ENCODE measurements at places on chromosomes 3 and 15.

GRCh38 chr3:177466074-177466473 lies 268.8 kb upstream of the TBL1XR1 start:
- DNase-seq = no peak

DNA sequence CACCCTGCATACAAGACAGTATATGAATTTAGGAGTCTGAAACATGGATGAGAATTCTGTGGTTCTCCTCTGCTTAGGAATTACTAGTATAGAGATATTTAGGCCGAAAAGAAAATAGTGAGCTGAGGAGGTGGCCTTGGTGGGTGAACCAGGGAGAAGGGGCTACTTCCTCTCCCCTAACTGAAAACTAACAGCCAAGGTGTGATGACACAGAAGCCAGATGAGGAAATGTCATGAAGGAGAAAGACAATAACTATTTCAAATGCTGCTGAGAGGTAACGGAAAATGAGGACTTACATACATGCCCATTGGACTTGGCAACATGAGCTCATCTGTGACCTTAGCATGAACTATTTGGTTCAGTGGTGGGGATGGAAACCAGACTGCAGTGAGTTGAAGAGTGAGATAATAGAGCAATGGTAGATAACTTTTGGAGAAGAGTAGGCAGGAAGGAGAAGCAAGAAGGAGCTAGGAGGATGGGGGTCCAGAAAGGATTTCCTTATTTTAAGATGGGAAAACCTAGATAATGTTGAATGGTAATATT lies 114.4 kb upstream of the TSPAN3 start:
- no peak for DNase-seq

GRCh38 chr15:80888846-80889245 lies 100.8 kb downstream of the MESD start:
- no peak for DNase-seq

GRCh38 chr3:173774294-173774693 lies 376.8 kb downstream of the NLGN1 start:
- no peak for DNase-seq

DNA sequence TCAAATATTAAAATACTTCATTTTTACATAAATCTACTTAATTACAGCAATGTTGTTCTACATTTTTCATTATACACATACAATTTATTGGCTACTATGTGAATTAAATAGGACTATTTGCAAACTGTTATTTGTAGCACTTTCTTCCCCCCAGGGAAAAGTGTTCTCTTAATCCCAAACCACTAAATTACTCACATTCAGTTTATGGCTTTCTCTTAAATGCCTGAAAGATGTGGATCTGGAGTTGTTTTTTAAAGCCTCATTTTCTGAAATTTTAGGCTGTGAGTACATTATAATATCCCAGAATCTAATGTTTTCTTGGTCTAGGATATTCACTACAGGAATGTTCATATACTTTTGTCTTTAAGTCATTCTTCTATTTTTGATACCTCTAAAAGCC lies 32.7 kb downstream of the PRTG start:
- no peak for DNase-seq

DNA sequence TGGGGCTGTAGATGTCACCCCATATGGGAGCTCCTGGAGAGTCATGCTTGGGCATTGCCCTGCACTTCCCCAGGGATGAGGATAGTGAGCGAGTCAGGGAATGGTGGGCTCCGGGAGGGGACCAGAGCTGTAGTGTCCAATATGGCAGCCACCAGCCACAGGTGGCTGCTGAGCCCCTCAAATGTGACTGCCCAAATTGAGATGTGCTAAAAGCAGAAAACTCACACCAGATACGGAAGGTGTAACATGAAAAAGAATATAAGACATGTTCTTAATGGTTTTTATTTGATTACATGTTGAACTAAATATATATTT lies 31.7 kb downstream of the GRIP2 start:
- DNase-seq = no peak

- DNase-seq = no peak
These were observed 246.6 kb upstream of the PROK2 start for GRCh38 chr3:72031581-72031980.
